ENCODE measurements at places on chromosomes 16 and 17.
A peak's percentile ranks its signal among the peaks of the same experiment; 100 is the strongest.

DNA sequence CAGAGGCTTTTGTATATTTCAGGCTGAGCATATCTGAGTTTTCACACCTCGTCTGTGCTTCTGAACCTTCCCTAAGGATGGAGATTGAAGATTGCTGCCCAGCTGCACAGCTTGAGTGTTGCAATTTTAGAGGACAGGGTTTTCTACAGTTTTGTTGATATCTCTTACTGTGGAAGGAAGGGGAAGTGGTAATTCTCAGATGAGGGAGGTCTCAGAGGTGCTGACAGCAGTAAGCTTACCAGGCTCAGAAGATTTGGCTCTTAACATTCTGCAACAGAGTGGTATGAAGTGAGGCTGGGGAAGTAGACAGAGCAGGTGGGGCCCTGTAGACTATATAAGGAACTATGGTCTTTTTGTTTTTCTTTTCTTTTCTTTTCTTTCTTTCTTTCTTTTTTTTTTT is 45.8 kb upstream of the ARHGAP17 start:
- DNase-seq, result no peak

DNA sequence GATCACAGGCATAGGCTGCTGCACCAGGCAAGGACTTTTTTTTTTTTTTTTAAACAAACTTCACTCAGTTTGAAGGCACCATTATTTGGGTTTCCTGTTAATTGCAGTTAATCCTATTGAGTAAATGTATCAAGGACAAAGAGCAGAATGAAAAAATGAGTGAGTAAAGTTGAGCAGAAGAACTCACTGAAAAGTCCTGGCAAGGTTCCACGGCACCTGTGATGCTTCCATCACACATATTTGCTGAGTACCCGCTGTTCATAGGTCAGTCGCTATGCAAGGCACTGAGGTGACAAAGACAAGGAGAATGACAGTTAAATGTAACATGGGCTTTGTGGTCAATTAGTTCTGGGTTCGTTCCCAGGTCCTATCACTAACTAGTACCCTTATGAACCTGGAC is 670.0 kb downstream of the MAF start:
- no peak for DNase-seq

DNA sequence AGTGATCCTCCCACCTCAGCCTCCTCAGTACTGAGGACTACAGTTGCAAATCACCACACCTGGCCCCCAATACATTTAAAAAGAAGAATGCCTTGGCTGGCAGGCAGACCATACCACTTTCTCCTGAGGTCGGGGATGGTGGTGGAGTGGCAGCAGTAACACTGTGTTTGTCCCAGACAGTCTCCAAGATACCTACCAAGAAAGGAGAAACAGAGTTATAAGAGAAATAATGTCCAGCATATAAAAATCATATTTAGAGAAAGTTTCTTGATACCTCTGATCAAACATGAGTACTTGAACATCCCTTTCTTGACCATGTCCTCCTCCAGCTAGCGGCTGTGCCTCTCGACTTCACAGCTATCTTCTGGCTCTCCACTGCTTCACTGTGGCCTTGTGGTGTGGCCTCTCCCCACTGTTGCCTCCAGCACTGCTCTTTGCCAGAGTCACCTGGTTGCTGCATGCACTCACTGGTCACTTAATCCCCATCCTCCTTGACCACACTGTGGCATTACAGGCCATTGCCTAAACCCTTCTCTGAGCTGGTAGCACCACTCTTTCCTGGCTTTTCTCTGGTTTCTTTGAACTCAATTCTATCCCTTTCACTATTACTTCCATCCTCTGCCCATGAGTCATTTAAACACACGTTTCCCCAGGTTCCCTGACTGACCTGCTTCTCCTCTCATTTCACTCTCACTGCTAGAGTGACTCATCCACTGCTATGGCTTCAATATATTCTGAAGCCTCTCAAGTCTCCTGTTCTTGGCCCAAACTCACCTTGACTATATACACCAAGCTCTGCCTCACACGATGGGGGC is 45.2 kb downstream of the XPO6 start:
- no peak for DNase-seq

- no peak for DNase-seq
Observed at GRCh38 chr17:32498391-32498790, 11.6 kb downstream of the CDK5R1 start.

DNA sequence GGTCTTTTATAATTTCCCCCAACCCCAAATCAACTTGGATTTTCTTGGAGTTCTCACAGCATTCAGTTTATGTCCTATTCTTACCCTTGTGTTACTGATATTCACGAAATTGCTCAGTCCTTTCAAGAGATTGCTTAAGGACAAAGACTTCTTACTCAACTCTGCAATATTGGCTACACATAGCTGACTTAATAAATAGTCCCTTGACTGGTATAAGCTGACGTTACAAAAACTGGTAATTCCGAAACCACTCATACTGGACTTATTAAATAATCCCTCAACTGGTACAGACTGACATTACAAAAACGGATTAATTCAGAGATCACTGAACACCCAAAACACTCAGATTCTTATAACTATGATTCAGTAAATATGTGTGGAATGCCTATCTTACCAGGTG is 860 bp downstream of the TIGD7 start:
- DNase-seq, result no peak

- DNase-seq, result no peak
Observed at GRCh38 chr17:61250335-61250890, 149.2 kb upstream of the TBX2 start.

DNA sequence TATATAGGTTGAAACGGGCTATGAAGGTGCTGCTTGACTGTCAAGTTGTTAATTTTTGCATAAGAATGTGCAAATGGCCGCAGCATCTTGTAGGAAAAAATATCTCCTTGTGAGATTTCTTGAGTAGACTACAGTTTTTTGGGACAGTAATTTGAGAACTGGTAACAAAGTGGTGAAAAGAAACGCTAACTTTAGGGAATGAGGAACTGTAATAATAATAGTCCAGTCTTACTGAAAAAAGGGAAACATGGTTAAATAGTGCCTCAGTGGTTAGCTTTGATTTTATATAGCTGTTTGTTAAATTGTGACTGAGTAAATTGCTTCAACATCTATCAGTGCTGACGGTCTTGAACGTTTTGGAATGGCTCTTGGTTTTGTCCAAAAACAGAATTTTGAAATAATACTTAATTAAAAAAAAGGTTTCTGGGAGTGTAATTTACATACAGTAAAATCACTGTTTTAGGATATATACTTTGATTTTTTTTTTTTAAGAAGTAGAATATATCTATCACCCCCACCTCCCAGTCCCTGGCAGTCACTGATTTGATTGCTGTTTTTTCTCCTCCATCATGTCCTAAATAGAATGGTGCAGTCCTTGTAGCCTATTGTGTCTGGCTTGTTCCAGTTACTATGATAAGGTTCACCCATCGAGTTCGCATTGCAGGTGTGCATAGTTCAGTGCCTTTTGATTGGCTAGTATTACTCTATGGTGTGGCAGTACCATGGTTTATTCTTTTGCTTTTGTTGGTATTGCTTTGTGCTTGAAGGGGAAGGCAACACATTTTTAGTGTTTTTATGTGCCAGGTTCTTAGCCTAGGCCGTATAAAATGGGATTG is 2.8 kb downstream of the HAPSTR1 start:
- no peak for DNase-seq

DNA sequence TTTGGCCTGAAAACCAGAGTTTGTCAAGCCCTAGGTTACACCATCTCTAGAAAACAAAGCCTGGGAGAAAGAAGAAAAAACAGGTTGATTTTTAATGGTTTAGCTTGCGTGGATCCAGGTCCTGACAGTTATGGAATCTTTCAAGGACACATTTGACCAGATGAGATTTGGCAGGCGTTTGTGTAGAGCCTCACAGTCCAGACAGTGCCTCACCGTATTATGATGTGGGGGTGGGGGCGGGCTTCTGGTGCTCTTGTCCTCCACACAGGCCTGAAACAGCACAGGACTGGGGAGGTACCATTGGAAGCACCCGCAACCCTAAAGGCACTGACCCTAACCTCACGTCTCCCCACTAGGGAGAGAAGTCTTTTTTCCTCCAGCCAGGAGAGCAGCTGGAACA is 19.6 kb downstream of the MVP start:
- no peak for DNase-seq

GRCh38 chr16:28984619-28985135 is at the start of gene LAT:
TSS of gene LAT (plus strand) at chr16:28985052. CDS start at chr16:28985418, 366 bp downstream.
- DNase-seq, result no peak

- DNase-seq, result no peak
Observed at GRCh38 chr17:10754861-10755591, 25.2 kb upstream of the TMEM220 start.

DNA sequence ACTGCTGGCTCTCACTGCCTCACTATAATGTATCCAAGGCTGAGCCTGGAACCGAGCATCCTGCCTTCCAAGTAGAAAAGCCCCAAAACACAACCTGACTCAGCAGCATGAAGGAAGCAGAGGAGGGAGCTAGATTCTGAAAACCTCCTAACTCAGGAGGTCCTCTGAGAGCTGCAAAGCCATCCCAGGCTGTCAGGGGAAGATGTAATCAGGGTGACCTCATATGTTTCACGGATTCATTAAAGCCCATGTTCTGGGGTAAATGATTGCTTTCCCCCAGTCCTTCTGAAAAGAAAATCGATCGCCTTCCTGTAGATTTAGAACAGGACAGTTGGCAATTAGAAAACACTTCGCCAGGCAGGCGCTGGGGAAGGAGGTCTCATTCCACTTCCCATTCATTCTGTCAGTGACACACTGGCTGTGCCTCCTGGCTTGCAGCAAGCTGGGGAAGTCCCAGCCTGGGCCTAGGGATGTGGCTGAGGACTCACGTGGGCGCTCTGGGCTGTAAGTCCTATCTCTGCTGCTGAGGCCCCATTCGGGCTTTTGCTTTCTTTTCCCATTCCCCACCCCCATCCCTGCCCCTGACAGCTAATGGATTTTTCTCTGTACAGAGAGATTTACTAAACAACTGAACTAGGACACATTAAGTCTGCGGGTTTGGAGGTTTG is 75.7 kb upstream of the TMEM132E start:
- DNase-seq, result no peak

DNA sequence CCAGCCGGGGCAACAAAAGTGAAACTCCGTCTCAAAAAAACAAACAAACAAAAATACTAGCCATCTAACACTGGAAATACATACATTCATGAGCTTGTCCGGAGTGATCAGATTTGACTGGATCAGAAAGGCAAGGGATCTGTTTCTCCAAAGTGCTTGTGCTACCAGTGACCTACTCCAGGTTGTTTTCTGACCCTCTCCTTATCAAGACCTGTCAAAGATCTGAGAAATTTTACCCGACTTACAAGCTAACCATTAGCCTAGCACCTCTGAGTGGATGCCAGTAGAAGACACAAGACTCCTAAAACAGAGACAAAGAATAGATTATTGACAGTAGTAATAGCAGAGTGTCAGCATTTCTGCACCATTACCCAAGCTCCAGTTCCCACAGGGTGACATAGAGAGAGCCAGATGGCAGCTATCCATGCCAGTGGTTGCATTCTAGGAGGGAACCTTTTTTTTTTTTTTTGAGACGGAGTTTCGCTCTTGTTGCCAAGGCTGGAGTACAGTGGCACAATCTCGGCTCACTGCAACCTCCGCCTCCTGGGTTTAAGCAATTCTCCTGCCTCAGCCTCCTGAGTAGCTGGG is 9.8 kb downstream of the ASPA start:
- peak; percentile 90 for DNase-seq

DNA sequence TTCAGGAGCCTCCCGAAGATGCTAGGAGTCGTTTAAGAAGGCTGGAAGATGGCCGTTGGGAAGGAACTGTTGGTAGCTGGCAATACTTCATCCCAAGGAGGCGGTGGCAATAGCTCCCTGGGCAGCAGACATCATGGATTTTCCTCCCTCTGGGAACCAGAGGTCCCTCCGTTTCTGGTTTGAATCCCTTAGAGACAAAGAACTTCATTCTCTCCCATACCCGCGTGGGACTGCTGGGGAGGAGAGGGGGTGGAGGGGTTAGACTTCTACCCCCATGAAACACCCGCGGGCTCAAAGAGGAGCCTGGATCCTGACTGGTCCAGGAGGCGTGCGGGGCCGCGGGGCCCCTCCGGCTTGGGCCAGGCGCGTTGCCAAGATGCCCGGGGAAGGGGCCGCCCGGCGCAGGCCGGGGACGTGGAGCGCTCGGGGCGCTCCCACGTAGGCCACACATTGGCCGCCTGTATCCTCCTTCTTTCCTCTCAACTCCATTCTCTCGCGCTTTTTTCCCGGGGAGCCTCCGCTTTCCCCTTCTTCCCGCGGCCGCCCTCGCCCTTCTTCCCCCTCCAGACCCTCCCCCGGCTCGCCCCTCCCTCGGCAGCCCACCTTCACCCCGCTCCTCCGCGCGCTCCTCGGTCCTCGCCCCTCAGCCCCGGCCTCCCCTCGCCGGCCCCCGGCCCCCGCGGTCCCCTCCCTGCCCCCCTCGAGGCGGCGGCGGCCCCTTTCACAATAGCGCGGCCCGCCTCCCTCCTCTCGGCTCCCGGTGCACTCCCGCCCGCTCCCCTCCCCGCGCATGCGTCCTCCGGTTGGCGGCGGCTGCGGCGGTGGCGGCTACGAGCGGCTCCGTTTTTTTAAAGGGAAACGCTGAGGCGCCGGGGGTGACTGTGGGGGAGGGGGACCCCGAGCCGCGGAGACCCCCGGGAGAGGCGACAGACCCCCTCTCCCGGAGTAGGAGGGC is at the start of gene MSL1:
Gene MSL1 (plus strand): TSS at position 791 of the 955 bp plus-strand sequence. CDS start 642 bp downstream, outside the sequence.
- peak; percentile 51 for DNase-seq

- no peak for DNase-seq
Observed at GRCh38 chr17:13598353-13599167, 3.2 kb downstream of the HS3ST3A1 start.

GRCh38 chr17:35819455-35819854 is 10.2 kb downstream of the TAF15 start:
- no peak for DNase-seq

- no peak for DNase-seq
Observed at GRCh38 chr17:66459811-66460270, 157.4 kb downstream of the PRKCA start.

GRCh38 chr17:50048146-50048720 is 7.7 kb upstream of the ITGA3 start:
- DNase-seq, result no peak

DNA sequence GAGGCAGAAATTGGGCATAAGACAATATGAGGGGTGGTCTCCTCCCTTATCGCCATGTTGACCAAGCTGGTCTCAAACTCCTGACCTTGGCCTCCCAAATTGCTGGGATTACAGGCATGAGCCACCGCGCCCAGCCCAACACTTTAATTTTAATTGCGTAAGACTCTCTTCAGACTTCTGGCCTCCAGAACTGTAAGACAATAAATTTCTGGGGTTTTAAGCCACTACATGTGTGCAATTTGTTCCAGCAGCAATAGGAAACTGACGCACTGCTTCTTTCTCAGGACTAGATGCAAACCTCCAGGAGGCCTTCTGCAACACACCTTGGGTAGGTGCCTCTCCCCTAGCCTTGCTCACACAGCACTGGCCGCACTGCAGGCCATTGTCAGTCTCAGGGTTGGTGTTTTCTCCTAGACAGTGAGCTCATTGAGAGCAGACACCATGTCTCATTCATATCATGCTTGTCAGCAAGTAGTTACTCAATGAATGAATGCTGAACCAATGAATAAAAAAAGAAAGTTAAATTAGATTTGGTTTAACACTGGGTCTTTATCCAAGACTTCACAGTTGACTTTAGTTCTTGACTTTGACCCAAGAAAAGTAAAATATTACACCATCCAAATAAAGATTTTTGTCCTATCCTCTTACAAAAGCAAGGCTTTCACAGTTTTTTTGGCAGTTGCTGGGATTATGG is 5.5 kb upstream of the ACSF2 start:
- no peak for DNase-seq

Data from NCI-H1694 treated with DMSO at 0.1 percent for 48 hours (cell line).